Common myeloid progenitor, CD34-positive (primary cell): ENCODE measurements at places on chromosomes 7 and 10.

DNA sequence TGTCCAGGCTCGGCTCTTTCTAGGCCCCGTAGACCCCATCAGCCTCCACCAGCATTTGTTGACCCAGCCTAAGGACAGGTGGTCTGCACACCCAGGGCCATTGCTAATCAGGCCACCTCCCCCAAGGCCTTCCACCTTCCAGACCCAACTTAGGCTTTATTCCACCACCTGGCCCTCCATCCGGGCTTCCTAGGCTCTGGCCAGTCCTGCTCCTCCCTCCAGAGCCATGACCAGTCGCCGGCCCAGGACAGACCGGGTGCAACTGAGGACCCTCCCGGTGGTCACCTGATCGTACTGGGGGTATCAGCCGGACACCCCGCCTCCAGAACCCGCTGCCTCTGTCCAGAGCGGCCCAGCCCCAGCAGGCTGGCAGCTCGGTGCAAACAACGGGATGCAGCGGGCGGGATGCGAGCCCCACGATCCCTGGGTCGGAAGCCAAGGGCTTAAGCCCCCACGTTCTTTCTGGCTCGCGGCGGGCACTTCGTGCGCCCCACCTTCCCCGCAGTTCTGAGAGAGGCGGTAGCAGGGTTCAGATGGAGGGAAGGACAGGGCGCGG lies 545 bp downstream of the NACAD start:
- H3K4me3 ChIP-seq: no peak overlapping the region
- H3K27me3 ChIP-seq: peaks cover 4% of the 10 kb centered on the region
- peaks cover 6% of the 10 kb centered on the region for H3K4me1 ChIP-seq
- H3K27ac ChIP-seq: no peak overlapping the region
- DNase-seq: no peak

DNA sequence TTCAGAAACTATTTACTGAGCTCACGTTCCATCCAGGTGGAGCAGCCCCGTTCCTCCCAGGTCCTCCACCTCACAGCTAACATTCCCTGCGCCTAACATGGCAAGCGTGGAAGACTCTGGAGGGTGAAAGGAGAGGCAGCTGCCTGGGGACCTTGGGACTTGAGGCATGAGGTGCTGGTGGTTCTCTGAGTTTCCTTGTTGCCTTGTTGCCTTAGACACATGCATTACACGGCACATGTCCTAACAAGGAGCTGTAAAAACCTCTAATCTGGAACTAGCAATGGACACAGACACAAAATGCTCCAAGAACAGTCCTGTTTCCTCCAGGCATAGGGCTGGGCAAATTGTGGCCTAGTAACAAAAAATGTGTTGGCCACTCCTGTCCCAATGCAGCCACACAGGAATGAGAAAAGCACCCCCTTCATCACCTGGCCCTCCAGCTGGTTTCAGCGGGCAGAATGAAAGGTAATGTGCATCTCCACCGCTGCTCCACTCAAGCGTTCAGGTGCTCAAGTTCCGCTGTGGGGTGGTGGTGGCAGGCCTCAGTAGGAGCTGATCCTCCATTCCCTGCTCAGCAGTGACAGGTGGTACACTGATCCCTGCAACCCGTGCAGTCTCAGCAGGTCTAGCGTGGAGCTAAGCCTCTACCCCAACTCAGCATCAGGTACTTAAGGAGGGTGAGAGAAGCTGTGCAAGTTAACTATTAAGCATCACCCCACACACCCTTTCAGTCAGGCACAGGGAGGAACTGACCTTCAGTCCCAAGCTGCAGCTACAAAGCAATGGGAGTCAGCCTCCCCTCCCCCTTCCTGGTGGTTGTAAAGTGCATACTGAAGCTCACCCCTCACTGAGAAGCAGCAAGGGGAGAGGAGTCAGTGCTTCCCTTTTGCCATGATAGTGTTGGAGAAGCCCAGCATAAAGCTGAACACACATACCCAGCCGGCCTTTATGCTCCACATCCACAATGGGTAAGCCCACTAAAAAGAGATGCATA lies 382.8 kb downstream of the SDK1 start:
- no peaks in the 10 kb centered on the region for H3K36me3 ChIP-seq
- H3K27ac ChIP-seq: no peak overlapping the region
- DNase-seq: no peak
- no peaks in the 10 kb centered on the region for H3K4me1 ChIP-seq
- no peaks in the 10 kb centered on the region for H3K27me3 ChIP-seq

GRCh38 chr7:104093127-104093526 lies 103.7 kb upstream of the RELN start:
- no peaks in the 10 kb centered on the region for H3K36me3 ChIP-seq
- H3K27ac ChIP-seq: no peak overlapping the region
- no peak overlapping the region for H3K4me3 ChIP-seq
- peaks cover 5% of the 10 kb centered on the region for H3K4me1 ChIP-seq
- no peaks in the 10 kb centered on the region for H3K27me3 ChIP-seq

DNA sequence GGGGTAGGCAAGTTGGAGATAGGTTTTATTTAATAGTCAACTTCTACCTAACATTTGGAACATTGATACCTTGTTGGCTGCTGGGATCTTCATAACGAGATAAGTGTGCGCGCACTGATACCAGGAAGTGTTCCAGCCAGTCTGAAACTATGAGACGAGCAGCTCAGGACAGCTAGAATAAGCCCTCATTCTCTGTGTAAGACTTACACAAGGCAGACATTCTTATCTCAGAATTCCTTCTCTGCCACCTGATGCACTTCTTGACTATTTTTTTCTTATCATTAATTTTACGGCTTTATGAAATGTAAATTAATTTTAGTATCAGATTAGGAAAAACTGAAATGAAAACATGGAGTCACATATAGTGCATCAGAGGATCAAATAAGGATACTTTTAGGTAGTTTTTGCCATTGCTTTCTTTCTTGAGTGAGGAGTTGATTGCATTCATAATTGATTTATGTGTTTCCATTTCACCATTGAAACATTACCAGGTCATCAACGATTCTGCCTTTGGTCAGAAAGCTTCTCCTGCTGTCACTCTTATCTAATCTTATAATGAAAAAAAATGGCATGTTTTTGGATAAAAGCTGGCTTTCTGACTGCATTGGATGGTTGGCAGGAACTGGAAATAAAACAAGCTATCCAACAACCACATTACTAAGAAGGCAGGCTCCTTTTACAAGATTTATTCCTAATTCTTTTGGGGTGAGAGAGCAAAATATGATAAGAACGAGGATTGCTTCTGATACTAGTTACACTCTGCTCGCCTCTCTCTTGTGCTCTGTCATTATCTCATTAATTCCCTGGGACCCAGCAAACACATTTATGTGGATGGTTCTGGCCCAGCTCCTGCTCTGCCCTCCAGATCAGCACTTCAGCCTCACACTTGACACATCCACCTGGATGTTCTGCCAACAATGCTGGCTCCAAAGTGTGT lies 40.4 kb upstream of the ABCB5 start:
- H3K27ac ChIP-seq: no peak overlapping the region
- no peak overlapping the region for H3K4me3 ChIP-seq
- no peaks in the 10 kb centered on the region for H3K4me1 ChIP-seq
- no peaks in the 10 kb centered on the region for H3K27me3 ChIP-seq
- no peak for DNase-seq

DNA sequence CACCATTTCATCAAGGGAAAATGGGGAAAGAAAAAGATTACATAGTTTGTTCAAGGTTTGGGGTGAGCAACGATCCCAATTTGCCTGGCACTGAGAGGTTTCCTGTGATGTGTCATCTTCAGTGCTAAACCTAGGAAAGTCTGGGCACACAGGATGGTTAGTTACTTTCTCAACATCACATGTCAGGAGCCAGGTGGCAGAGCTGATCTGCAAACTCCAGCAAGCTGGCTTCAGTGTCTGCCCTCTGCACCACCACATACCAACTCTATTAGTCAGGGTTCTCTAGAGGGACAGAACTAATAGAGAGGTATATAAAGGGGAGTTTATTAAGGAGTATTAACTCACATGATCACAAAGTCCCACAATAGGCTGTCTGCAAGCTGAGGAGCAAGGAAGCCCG lies 11.3 kb downstream of the ADAM12 start:
- no peaks in the 10 kb centered on the region for H3K36me3 ChIP-seq
- no peak for DNase-seq
- no peaks in the 10 kb centered on the region for H3K27me3 ChIP-seq
- H3K4me3 ChIP-seq: no peak overlapping the region
- H3K4me1 ChIP-seq: no peaks in the 10 kb centered on the region

- no peaks in the 10 kb centered on the region for H3K27me3 ChIP-seq
- DNase-seq: no peak
- H3K4me1 ChIP-seq: peaks cover 32% of the 10 kb centered on the region
- H3K27ac ChIP-seq: no peak overlapping the region
- H3K36me3 ChIP-seq: no peaks in the 10 kb centered on the region
- no peak overlapping the region for H3K4me3 ChIP-seq
Measured at GRCh38 chr7:137755846-137756651, 90.7 kb downstream of the DGKI start.

- H3K27ac ChIP-seq: no peak overlapping the region
- H3K36me3 ChIP-seq: no peaks in the 10 kb centered on the region
Measured at GRCh38 chr7:87574630-87575029, 26.1 kb downstream of the ABCB1 start.

GRCh38 chr10:133420579-133420978 lies 3.8 kb downstream of the SPRN start:
- no peak for DNase-seq
- no peak overlapping the region for H3K4me3 ChIP-seq
- H3K27me3 ChIP-seq: peaks cover 24% of the 10 kb centered on the region
- H3K4me1 ChIP-seq: peaks cover 6% of the 10 kb centered on the region

GRCh38 chr10:22029445-22030236 lies 26.1 kb upstream of the DNAJC1 start:
- H3K27me3 ChIP-seq: no peaks in the 10 kb centered on the region
- DNase-seq: no peak
- no peak overlapping the region for H3K4me3 ChIP-seq
- no peaks in the 10 kb centered on the region for H3K4me1 ChIP-seq

- H3K4me1 ChIP-seq: no peaks in the 10 kb centered on the region
- no peaks in the 10 kb centered on the region for H3K36me3 ChIP-seq
- DNase-seq: no peak
Measured at GRCh38 chr10:49620286-49620810, 6.5 kb downstream of the CHAT start.

GRCh38 chr10:69807122-69807521 lies 5.4 kb downstream of the COL13A1 start:
- no peak for DNase-seq
- no peaks in the 10 kb centered on the region for H3K27me3 ChIP-seq
- no peak overlapping the region for H3K4me3 ChIP-seq
- H3K4me1 ChIP-seq: peaks cover 7% of the 10 kb centered on the region
- no peak overlapping the region for H3K27ac ChIP-seq
- no peaks in the 10 kb centered on the region for H3K36me3 ChIP-seq

GRCh38 chr7:146129296-146129695 lies 12.7 kb downstream of the CNTNAP2 start:
- H3K27ac ChIP-seq: no peak overlapping the region
- no peaks in the 10 kb centered on the region for H3K4me1 ChIP-seq
- no peaks in the 10 kb centered on the region for H3K36me3 ChIP-seq
- no peak for DNase-seq
